ENCODE measurements at places on chromosomes 13 and 19.
A peak's percentile ranks its signal among the peaks of the same experiment; 100 is the strongest.

- DNase-seq = no peak
Observed at GRCh38 chr13:110503037-110503901, 58.3 kb downstream of the RAB20 start.

- no peak for DNase-seq
Observed at GRCh38 chr19:38781058-38781457, 7.7 kb upstream of the LGALS7 start.

GRCh38 chr13:105202354-105202753 lies 1333.1 kb downstream of the EFNB2 start:
- DNase-seq = no peak

DNA sequence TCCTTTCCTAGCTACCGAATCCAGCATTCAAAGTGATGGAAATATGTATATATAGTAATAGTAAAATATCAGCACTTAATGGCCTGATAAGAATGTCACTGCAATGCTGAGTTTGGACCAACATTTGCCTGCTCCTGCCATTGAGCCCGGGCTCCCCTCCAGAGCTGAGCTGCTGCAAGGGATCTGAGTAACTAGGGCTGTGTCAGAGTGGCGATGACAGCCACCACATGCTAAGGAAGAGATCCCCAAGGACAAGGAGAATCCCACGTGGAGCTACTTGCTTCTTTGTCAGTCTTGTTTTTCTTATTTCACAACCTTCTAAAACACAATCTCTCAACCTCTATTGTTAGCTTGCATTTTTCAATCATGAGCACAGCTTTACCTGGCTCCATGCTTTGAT lies 19.5 kb upstream of the ALOX5AP start:
- DNase-seq = no peak

DNA sequence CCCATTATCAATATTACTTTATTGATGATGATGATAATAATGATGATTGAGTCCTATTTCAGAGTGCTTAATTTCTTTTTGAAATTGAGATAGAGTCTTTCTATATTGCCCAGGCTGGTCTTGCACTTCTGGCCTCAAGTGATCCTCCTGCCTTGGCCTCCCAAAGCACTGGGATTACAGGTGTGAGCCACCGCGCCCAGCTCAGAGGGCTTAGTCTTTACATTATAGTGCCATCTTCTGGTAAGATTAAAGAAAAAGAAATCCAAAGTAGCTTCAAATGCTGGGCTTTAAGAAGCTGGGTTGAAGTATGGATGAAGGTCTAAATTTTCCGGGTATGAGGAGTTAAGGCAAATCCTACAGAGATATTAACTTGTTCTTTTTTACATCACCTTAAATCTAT lies 3.4 kb upstream of the ZNF333 start:
- DNase-seq = peak; percentile 17

GRCh38 chr13:50908371-50908770 lies 1.2 kb upstream of the RNASEH2B start:
- DNase-seq = no peak

GRCh38 chr13:44400736-44401135 lies 27.1 kb downstream of the SERP2 start:
- DNase-seq = no peak

GRCh38 chr19:13684021-13684420 lies 80.3 kb upstream of the MRI1 start:
- DNase-seq = no peak

GRCh38 chr13:73516731-73517130 lies 457.9 kb downstream of the KLF5 start:
- DNase-seq = no peak

DNA sequence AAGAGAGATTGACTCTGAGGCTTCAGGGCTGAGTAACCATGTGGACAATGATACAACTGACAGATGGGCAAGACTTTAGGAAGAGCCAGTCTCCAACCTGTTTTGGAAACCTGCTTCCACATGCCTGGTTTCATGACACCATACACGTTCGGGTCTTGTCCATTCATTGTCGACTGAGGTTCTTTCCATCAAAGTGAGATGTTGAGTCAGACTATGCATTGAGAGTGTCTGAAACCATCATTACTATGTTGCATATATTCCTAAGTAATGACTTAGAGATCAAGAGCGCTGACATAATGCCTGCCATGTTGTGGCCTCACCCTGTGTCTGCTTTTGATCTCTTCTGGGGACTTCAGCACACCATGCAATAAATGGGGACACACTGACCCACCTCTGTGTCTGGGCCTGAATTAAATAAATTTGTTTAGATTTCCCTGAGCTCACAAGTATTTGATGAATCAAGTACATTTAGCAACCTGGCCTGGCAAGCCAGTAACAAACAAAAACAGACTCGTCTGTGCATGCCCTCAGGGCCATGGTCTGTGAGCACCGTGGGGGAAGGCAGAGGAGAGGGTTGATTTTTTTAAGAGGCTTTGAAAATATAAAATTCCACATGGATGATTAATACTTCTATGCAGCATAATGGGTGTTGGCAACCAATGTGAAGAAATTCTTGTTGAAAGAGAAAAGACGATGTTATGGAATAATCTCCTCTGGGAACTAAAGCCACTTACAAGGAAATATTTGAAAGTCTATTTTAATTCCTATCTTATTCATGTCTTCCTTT lies 49.9 kb upstream of the UBAC2 start:
- no peak for DNase-seq

- DNase-seq = no peak
Observed at GRCh38 chr19:1240925-1241324, 626 bp upstream of the ATP5F1D start.

DNA sequence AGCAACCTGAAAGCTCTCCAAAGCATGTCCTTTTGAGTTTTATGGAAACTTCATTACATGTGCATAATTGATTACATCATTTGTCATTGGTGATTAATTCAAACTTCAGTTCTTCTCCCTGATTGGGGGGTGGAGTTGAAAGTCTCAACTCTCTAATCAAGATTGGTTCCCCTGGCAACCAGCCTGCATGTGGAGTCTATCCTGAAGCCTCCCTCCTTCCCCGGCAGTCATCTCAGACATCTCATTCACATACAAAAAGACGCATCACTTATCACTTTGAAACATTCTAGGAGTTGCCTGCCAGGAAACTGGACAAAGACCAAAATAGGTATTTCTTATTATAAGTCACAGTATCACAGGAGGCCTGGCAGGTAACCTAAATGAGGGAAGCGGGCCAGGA lies 50.5 kb downstream of the TEX26 start:
- DNase-seq = no peak

DNA sequence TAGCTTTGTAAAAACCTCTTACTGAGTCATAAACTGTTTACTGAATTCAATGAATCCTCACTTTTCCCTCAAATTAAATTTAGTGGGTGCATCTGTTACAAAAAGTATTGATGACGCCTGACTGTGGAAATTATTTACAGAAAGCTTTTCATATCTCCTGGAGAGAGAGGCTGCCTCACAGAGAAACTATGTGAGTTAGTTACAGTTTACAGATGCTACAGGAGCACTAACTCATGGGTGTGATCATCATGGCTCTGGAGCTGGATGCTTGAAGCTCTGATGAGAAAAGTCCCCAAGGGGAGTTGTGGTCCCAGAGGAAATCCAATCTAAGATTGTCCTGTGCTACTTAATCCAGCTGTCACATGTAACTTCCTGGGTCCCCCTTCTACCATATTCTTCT lies 590.8 kb downstream of the LMO7 start:
- no peak for DNase-seq

DNA sequence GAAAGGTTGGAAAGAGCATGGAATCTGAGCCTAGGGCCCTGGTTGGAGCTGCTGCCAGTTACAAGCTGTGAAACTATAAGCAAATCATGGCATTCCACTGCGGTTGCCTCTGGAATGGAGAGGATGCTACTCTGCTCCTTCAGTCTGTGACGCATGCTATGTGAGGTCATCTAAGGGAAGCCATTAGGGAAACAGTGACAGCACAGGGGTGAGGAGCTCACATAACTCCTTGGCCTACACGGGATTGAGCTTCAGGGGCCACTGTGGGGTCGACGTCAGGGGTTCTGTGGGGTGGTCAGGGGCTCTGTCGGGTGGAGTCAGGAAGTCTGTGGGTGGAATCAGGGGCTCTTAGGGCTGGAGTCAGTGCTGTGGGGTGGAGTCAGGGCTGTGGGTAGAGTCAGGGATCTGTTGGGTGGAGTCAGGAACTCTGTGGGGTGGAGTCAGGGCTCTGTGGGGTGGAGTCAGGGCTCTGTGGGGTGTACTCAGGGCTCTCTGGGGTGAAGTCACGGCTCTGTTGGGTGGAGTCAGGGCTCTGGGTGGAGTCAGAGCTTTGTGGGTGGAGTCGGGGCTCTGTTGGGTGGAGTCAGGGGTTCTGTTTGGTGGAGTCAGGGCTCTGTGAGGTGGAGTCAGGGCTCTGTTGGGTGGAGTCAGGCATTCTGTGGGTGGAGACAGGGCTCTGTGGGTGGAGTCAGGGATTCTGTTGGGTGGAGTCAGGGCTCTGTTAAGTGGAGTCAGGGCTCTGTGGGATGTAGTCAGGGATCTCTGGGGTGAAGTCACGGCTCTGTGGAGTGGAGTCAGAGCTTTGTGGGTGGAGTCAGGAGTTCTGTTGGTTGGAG lies 35.8 kb upstream of the MEDAG start:
- peak; percentile 66 for DNase-seq

GRCh38 chr13:42247883-42248282 lies 24.1 kb upstream of the AKAP11 start:
- DNase-seq = no peak

DNA sequence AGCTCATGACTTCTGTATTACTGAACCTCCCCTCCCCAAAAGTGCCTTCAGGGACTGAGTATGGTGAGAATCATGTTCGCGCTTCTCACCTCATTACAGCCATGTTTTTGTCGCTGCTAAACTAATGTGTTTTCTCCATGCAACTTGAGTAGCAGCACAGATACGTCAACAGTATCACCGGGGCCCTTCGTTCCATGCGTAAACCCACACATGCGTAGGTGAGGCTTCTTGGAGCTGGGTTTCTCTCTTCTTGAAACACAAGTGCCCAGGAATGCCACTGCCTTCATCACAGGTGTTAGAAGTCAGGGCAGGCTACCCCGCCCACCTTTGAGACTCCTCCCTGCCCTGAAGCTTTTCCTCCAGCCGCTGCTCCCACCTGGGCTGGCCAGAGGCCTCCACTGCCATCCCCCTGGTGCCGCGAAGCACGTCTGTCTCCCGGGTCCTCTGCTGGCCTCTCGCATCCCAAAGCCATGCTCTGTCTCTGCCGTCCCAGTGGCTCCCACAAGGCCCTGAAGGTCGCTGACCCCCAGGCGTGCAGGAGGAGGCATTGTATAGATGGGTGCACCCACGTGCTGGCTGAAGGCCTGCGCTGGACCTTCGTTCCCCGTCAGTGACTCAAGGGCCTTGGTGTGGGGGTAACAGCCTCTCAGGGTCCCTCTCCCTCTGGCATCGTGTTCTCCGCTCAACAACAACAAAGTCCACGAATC lies 135.3 kb upstream of the MCF2L start:
- DNase-seq = no peak
